ENCODE measurements at places on chromosomes 3 and 15.
A peak's percentile ranks its signal among the peaks of the same experiment; 100 is the strongest.

GRCh38 chr3:141105828-141106628 is 54.9 kb downstream of the SPSB4 start:
- DNase-seq, result peak; percentile 89

- no peak for DNase-seq
Measured at GRCh38 chr3:110210086-110210660, 861.4 kb upstream of the NECTIN3 start.

- no peak for DNase-seq
Measured at GRCh38 chr3:160538895-160539294, 26.5 kb downstream of the KPNA4 start.

GRCh38 chr3:195007766-195008165 is 263.2 kb downstream of the XXYLT1 start:
- peak; percentile 63 for DNase-seq

- no peak for DNase-seq
Measured at GRCh38 chr15:84879088-84879780, 5.2 kb upstream of the SLC28A1 start.

DNA sequence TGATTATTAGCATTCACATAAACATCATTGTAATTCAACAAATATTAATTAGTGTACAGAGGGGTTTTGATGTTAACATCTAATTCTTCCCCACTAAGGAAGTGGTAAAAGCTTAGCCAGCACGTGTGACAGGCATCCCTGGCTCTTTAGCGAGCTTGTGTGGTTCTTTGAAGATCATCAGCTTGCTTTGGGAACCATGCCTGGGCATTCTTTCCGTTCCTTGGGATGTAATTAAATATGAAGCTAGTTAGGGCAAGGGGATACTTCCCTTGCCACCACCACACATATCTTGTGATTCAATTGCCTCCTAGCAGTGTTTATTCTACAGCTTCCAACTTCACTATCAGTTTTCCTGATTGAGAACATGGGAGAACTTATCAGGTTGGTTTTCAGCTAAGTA is 246.5 kb downstream of the MYRIP start:
- DNase-seq, result no peak

- no peak for DNase-seq
Measured at GRCh38 chr3:153956613-153957012, 164.6 kb upstream of the ARHGEF26 start.

- no peak for DNase-seq
Measured at GRCh38 chr15:85607141-85607806, 187.5 kb downstream of the KLHL25 start.

- DNase-seq, result no peak
Measured at GRCh38 chr15:78956937-78957336, 12.1 kb upstream of the CTSH start.

DNA sequence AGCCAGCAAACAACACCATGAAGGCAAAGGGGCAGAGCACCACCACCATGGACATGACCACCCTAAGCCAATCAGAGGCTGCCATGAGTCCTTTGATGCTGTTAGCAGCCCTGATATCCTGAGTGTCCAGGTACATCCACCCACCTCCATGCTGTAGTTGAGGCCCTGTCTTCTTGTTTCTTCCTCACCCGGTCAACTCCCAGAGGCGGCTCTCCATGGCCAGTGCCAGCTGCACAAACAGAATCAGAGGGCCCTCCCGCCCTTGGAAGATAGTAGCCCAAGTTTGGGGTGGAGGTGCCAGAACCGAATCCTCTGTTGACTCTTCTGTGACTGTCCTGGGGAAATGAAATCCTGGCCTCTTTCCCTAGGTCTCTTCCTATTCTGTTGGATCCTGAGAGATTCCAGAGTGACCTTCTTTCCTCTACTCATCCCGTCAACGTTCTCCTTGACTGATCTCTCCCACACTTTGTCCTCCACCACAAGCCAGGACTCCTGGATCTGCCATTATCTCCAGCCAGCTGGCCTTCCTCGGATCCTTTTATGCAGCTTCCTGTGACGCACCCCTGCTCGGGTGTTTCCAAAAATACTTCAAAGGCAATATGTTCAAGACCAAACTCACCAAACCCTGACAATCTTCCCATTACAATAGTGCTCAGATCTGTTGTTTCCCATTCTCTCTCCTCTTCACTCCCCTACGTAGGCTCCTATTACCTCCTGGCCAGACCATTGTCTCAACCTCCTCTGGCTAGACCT is 45.4 kb upstream of the DLG1 start:
- no peak for DNase-seq

GRCh38 chr3:128123156-128123537 is 465 bp downstream of the RUVBL1 start:
- peak; percentile 53 for DNase-seq

GRCh38 chr15:78536134-78536533 is 4.1 kb upstream of the PSMA4 start:
- no peak for DNase-seq

DNA sequence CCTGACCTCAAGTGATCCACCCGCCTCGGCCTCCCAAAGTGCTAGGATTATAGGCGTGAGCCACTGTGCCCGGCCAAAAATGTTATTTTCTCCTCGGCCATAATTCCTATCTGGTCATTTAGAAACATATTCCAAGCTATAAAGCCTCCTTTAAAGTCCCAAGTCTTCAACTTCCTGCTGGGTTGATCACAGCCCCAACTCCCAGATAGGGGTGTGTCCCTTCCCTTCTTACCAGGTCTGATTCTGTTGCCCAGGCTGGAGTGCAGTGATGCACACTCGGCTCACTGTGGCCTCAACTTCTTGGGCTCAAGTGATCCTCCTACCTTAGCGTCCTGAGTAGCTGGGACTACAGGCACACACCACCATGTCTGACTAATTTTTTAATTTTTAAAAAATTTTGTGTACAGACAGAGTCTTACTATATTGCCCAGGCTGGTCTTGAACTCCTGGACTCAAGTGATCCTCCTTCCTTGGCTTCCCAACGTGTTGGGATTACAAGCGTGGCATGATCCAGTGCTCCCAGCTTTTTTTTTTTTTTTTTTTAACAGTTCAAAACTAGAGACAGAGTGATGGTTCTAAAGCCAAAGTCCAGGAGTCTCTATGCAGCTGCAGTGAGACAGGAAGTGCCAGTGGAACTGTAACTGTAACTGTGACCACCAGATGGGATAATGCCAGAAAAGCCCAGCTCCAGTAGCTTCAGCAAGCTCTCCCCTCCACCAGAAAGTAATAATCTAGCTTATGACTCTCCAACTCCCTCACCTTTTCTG is 8.2 kb upstream of the PRKAR2A start:
- peak; percentile 31 for DNase-seq

- DNase-seq, result no peak
Measured at GRCh38 chr3:54819946-54820345, 107.9 kb downstream of the LRTM1 start.

GRCh38 chr15:97902140-97902780 is 58.2 kb upstream of the ARRDC4 start:
- DNase-seq, result no peak

DNA sequence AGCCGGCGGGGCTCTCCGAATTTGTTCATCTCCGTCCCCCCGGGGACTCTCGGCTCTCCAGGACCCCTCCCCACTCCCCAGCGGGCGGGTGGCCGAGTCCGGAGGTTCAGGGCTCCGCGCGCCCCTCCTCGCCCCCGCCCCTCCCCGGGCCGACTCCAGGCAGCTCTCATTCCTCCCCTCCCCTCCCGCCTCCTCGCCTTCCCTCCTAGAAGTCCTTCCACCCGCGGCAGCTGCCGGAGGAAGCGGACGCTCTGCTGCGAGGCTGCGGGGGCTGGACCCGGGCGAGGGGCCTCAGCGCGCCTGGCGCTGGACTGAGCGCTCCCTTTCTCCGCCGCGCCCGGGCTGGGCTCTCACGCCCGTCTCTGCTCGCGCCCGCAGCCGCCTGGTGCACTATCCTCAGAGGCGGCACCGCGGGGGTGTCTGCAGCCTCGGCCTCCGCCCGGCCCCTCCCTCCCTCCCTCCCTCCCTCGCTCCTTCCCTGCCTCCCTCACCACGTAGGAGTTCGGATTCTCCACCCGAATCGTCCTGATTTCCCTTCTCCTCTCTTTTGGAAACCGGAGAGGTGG is at the start of gene ROBO2:
Gene ROBO2 (plus strand): TSS at position 494 of the 566 bp plus-strand sequence. CDS start 687 bp downstream, outside the sequence.
- DNase-seq, result no peak

GRCh38 chr3:64546856-64547255 is 140.9 kb downstream of the ADAMTS9 start:
- DNase-seq, result no peak

GRCh38 chr3:115019900-115020299 is 127.2 kb downstream of the ZBTB20 start:
- DNase-seq, result peak; percentile 36

DNA sequence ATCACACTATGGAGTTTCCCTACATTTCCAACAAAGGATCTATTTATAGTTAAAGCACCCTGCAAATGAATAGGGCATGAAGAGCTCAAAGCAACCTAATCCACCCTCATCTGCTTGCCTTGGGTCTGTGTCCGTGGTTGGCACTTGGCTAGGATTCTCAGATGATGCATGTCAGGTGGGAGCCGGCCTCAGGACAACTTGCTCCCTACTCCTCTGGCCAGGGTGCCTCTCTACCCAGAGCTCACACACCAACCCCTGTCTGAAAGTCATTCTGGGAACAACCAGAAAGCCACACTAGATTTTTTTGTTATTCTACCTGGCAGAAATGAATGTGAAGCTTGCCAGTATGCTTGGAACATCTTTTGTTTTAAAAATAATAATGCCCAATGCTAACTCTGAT is 13.2 kb downstream of the ARHGEF3 start:
- no peak for DNase-seq

DNA sequence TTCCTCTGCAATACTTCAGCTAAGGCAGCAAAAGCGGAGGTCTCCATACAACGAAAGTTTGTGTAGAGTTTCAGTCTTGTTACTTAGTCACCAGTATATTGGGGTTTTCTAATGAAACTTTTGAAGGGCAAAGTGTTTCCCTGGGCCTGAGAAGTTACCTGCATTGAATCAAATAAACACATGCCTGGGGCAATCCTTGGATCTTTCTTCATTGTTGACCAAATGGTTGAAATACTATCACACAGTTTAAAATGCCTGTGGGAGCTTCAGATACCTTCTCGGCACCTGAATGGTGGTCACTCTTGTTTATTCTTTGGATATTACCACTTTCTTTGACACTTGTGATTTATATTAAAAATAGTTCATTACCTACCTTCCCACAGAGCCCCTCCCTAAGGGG is 988 bp upstream of the CHSY1 start:
- DNase-seq, result no peak

GRCh38 chr15:68348081-68348480 is 70.5 kb downstream of the FEM1B start:
- peak; percentile 55 for DNase-seq

Measured in hematopoietic multipotent progenitor cell treated with erythropoietin and hydrocortisone succinate and interleukin-3 and kit ligand, for 6 days (in vitro differentiated cells).